Upper lobe of right lung (tissue), 1 donor: ENCODE measurements at places on chromosomes 1 and 21. TPM values are rescaled to one million over a fixed set of nuclear protein-coding genes. Genes with fewer than 3 reads are reported as not detected.

FCRL2 gene
- total RNA-seq: 0.20 TPM

DNA sequence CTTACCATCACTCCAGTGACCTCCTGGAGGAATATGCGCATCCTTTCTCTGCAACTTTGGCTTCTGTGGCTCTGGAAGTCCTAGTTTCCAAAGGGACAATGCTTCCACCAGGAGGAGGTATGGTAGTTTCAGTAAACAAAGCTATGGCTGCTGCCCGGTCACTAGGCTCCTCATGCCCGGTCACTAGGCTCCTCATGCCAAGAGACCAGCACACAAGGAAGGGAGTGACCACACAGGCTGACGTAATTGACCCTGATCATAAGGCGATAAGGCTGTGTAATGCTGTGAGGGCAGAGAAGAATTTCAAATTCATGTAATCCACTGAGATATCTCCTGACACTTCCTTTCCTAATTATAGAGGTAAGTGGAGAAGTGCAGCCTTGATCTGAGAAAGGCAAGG lies 102.9 kb downstream of the DTL start:
- no peak for DNase-seq
- H3K4me3 ChIP-seq: no peak overlapping the region
- H3K36me3 ChIP-seq: no peaks in the 10 kb centered on the region
- H3K27me3 ChIP-seq: no peaks in the 10 kb centered on the region

- H3K4me3 ChIP-seq: no peak overlapping the region
- peak; percentile 32 for DNase-seq
- H3K4me1 ChIP-seq: peaks cover 16% of the 10 kb centered on the region
- no peak overlapping the region for H3K27ac ChIP-seq
These were observed 8.0 kb downstream of the TIE1 start for GRCh38 chr1:43308635-43309404.

DNA sequence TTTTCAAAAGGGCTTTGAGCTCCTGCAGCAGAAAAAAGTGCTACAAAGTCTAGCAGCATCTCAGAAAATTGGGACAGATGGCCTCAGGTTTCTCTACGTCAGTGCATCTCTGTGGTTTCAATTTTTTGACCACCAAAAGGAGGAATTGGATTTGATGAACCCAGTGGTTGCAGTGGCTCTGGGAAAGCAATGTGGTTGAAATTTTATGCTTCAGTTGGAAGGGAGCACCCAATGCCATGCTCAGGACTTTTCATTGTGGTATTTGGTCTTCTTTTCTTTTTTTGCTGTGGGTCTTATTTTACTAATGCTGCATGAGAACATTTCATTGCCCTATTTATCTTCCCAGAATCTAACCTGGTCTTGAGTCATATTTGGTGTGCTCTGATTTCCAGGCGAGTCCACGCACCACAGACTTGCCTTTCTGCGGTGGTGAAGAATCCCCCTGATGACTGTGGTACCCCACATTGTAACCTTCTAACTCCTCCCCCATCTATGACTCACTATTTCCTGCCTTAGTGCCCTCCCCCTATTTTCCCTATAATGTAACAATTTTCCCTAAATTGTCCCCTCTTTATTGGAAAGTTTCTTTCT lies 56.7 kb downstream of the S1PR1 start:
- H3K36me3 ChIP-seq: no peaks in the 10 kb centered on the region
- H3K4me1 ChIP-seq: peaks cover 5% of the 10 kb centered on the region
- no peak overlapping the region for H3K27ac ChIP-seq
- H3K27me3 ChIP-seq: no peaks in the 10 kb centered on the region

DNA sequence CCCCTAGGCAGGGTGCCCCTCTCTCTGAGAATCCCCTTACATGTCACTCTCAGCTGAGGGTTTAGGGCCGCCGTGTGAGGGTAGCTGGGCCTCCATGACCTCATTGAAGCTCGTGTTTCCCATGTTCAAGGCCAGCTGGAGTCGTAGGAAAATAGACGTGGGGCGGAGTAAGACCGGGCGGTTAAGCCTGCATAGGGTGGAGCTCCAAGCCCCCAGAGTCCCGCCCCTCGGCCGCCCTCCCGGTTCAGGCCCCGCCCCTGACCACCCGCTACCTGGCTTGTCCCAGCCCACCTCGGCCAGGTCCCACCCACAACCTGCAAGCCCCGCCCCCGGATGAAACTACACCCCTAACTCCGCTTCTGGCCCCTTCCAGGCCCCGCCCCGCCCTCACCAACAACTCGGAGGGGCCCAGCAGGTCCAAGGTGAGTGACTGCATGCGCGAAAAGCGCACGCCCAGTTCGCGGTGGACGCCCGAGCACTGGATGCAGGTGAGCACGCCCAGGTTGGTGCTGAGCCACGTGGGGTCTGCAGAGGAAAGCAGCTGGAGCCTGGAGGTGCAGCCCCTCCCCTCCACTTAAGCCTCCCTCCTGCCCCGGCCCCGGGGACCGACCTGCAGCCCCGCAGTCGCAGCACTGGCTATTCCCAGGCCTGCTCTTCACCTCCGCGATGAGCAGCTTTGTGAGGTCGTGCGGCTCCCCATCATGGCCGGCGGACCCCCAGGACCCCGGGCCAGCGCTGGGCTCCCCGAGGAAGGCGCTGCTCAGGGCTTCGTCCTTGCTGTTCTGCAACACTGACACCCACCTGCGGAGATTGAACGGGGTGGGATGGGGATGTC lies 12.2 kb upstream of the TCEA3 start:
- no peaks in the 10 kb centered on the region for H3K27me3 ChIP-seq
- peaks cover 26% of the 10 kb centered on the region for H3K36me3 ChIP-seq
- peak overlapping the region; percentile 55 for H3K27ac ChIP-seq
- H3K4me3 ChIP-seq: no peak overlapping the region
